ENCODE measurements at places on chromosomes 6 and 20.

- no peak for DNase-seq
These were observed 123.2 kb downstream of the PRND start for GRCh38 chr20:4844751-4845465.

- DNase-seq: no peak
These were observed 159.7 kb upstream of the AHI1 start for GRCh38 chr6:135657207-135657606.

DNA sequence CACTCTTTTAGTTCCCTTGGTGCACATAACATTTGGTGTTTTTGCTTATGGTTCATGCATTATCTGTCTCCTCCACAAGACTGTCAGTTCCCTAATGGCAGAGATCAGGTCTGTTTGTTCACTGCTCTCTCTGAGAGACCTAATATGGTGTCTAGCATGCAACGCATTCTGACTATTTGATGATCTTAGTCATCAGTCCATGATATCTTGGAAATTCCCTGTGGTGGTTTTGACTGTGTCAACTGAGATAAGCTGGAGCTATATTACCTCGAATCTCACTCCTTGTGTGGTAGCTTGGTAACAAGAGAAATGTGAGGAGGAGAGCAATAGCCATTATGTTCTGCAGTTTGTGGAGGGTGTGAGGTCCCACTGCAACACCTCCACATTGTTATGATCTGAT is 229.8 kb downstream of the FRK start:
- DNase-seq: no peak

- no peak for DNase-seq
These were observed 58.1 kb downstream of the AKAP12 start for GRCh38 chr6:151297886-151298285.

- no peak for DNase-seq
These were observed 127.0 kb downstream of the EDN1 start for GRCh38 chr6:12417191-12417590.

- DNase-seq: no peak
These were observed 31.8 kb downstream of the PSMB9 start for GRCh38 chr6:32885698-32886286.

DNA sequence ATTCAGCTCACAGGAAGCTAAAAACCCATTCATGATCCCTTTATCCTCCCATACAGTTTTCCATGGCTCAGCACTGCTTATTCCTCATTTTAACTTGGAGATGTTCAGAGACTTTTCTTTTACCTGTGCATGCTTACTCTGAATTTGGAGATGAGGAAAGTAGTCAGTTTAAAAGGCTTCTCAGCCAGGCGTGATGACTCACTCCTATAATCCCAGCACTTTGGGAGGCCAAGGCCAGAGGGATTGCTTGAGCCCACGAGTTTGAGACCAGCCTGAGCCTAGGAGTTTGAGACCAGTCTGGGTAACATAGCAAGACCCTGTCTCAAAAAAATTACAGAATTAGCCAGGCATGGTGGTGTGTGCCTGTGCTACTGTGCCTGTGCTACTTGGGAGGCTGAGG is 30.3 kb upstream of the TMEM217 start:
- DNase-seq: no peak

GRCh38 chr6:87827346-87827745 is 125.3 kb upstream of the AKIRIN2 start:
- DNase-seq: no peak

DNA sequence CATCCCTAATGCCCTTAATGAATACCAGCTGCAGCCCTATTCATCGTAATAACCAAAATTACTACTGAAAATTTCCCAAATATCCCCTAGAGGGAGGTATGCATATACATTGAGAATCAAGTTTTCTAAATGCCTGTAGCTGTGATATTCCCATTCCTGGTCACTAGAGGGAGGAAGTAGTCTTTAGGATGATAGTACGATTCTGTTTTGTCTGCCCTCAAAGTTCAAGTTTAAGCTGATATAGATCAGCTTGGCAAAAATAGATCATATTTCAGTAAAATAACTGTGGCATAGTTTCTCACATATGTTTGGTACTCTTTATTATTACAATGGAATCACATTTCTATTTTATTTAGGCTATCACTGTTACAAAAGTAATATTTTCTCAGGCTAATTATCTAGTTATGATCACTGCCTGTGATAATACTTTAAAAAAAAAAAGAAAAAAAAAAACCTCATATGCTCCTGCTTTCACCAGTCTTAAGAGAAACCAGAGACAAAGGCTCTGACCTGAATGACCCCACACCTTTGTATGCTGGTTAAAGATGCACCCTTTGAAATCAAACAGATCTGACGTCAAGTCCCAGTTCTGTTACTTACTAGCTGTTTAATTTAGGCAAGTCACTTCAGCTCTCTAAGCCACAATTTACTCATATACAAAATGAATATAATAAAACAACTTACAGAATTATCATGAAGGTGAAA is 11.0 kb downstream of the TSPYL1 start:
- DNase-seq: no peak

DNA sequence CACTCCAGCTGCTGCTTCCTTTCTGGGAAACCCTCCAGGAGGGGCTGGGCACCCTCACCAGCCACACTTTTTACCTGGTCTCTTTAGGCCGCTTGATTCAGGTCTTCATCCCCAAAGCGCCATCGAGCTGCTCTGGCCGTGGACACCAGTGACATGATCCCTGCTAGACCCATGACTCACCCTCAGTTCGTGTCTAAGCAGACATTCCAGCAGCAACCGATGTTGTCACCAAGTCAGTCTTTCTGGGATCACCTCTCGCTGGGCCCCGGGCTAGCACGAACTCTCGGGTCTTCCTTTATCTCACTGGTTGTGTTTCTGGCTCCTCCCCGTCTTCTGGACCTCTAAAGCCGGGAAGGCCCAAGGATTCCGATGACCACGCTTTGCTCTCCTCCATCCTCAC is 43.0 kb upstream of the GPR31 start:
- DNase-seq: no peak

DNA sequence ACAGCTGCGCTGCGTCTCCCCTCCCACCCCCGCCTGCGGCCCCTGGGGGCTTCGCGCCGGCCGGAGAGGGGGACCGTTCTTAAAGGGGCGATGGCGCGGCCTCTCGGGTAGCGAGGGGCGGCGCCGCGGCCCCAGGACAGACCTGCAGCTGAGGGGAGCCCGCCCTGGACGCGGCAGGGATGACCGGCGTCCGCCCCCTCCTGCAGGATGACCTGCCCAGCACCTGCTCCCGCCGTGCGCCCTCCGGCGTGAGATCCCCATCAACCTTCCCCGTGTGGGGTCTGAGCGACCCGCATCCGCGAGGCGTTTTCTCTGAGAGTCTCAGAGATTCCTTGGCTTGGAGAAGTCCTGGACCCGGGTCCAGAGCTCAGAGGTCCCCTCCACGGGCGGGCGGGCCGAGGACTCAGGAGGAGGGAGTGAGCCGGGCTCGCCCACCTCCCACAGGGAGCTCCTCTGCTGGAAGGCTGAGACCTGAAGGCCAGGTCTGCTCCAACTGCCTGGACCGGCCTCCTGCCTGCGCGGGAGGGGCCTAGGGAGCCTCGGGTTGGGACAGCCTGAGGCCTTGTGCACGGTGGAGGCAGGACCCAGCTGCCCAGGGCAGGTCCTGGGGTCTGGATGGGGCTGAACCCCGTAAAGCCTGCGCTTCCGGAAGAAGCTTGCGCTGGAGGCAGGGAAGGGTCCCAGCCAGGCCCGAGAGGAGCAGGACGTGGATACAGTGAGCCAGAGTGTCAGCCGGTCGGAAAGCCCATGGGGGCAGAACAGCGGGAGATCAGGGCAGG is 532 bp upstream of the NKAIN4 start:
- no peak for DNase-seq

- DNase-seq: no peak
These were observed 367 bp upstream of the PCIF1 start for GRCh38 chr20:45934046-45934585.

DNA sequence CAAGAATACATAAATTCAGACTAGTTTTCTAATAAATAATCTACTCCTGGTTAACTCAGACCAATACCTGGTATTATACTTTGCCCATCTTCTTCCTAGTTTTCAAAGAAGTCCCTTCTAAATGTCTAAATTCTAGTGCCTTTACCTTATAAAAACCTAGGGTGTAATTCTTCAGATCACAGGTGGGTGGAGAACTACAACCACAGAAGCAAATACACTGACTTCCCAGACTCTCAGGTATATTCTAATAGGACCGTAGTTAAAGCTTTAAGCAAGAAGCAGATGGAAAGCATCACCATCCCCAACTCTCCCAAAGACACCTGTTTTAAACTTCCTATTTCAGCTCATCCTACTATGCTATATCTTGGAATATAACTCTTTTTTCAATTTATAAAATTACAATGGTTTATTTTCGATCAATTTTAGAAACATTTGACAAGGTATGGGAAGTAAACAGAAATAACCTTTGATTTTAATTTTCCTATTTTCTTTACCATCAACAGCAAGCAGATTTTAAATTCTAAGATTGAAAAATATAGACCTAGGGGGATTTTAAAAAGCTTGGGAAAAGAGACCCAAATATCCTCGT is 15.8 kb downstream of the MAN1A1 start:
- no peak for DNase-seq

- no peak for DNase-seq
These were observed 18.3 kb upstream of the FOXP4 start for GRCh38 chr6:41527721-41528408.

GRCh38 chr6:70252604-70253003 is 50.3 kb downstream of the COL9A1 start:
- DNase-seq: no peak

- no peak for DNase-seq
These were observed 8.9 kb upstream of the MLN start for GRCh38 chr6:33812669-33813068.

GRCh38 chr20:58287638-58288037 is 21.9 kb upstream of the RAB22A start:
- DNase-seq: no peak

DNA sequence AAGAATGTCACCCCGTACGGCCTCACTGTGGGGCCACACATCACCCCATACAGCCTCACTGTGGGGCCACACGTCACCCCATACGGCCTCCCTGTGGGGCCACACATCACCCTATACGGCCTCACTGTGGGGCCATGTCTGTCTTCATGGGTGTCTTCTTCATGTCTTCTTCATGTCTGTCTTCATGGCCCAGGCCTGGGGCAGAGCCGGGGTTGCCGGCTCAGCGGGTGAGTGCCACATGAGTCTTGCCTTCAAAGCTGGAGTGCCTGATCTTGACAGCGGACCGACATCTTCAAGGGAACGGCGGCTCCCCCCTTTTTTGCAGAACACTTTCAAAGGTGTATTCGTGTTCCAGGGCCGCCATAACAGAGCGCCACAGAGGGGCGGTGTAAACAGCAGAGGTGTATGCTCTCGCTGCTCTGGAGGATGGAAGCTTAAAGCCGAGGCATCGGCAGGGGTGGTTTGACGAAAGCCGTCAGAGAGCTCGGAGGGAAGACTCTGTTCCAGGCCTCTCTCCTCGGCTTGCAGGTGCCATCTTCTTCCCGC is 365.0 kb downstream of the TAF4 start:
- DNase-seq: no peak

- no peak for DNase-seq
These were observed 11.5 kb upstream of the SRF start for GRCh38 chr6:43159599-43159998.
